M059J (cell line): ENCODE measurements at places on chromosomes 2 and 18.

DNA sequence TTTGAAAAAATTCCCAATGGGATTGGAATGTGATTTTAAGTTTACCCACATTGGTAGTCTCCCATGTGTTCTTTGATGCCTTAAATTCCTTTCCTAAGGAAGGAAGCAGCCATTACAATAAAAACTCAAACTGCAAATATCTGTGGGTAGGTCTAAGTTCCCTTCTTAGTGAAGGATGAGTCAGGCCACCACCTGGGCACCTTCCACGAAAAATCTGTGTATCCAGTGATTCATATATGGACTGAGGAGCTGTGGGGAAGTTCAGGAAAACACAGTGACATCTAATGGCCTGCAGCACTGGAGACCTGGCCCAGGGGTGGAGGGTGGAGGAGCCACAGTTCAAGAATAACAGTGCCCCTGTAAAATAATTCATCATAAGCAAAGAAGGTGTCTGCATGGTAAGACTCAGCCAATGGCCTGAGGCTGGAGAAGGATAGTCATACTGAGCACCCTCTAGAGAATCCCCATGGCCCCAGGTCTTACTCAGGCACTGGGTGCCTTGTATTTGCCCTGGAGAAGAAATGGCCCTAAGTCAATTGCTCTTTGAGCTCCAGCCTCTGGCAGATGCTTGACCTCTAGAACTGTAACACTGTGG is 248.6 kb downstream of the SP3 start:
- DNase-seq: peak; percentile 50

DNA sequence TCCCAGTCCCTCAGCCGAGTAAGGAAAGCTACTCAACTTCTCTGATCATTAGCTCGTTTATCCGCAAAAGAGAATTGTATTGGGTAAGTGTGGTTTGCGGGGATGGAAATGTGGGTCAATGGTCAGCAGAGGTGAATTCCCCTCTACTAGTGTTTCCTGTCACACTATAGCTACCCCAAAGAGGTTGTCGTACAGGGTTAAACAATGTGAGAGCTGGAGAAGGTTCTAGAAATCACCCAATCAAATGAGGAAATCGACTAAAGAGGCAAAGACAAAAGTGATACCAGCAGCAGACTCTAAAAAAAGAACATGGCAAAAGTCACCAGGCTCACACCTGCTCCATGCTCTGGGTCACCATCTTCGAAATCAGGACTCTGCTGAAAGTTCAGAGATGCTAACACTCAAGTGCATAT is 144.7 kb upstream of the ITGA4 start:
- no peak for DNase-seq

DNA sequence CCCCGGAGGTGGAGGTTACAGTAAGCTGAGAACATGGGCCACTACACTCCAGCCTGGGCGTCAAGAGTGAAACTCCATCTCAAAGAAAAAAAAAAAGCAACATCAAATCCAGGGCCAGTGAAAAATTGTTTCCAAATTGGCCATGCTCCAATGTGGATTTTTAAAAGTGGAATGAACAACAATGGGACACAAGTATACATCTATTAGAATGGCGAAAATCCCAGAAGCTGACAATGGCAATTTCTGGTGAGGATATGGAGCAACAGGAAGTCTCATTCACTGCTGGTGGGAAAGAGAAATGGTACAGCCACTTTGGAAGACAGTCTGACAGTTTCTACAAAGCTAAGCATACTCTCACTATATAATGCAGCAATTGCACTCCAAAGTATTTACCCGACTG is 161.4 kb downstream of the UXS1 start:
- no peak for DNase-seq

GRCh38 chr2:141968433-141968832 is 162.4 kb downstream of the LRP1B start:
- peak; percentile 1 for DNase-seq

GRCh38 chr2:35199298-35199697 is 1156.3 kb upstream of the CRIM1 start:
- DNase-seq: peak; percentile 6
